NCI-H510A (cell line): ENCODE measurements at places on chromosomes 13 and 19.

DNA sequence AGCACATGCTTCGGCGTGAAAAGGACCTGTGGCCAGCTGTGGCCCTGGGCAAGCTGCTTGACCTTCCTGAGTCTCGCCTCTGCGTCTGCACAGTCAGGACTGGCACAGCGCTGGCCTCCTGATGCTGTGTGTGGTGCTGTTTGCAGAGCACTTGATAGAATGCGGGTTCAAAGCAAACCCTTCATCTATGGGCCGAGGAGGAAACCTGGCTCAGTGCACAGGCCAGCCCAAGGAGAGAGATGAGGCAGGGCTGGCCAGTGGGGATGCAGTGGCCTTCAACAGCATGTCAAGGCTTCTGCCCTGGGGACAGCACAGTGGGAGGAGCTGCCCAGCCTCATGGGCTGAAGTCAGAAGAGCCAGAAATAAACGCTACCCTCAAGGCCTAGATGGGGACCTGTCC is 21.3 kb upstream of the VSTM2B start:
- no peak for DNase-seq

GRCh38 chr19:47020992-47021496 is 1.4 kb downstream of the NPAS1 start:
- no peak for DNase-seq

DNA sequence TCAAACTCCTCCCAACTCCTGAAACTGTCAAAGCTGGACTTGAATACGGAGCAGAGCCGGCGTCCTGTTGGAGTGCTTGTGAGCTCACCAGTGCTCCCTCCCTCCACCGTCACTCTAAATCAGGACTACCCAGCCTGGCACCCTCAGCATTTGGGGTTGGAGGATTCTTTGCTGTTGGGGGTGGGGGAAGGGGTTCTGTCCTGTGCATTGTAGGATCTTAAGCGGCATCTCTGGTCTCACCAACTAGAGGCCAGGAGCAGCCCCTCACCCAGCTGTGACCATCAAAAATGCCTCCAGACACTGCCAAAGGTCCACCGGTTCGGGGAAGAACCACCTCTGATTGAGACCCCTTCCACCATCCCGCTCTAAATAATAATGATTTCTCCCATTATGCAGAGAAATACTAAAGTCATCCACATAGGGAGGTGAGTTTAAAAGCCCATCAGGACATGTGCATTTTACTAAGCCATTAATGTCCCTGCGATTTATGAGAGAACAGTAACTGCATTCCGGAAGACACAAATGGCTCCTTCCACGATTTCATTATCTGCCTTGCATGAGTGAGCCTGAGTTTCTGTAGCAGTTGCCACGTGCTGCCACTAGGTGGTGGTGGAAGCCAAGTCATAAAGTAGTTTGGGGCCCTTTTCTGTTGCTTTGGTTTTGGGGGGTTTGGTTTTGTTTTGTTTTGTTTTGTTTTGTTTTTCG is 16.1 kb upstream of the USP29 start:
- no peak for DNase-seq

DNA sequence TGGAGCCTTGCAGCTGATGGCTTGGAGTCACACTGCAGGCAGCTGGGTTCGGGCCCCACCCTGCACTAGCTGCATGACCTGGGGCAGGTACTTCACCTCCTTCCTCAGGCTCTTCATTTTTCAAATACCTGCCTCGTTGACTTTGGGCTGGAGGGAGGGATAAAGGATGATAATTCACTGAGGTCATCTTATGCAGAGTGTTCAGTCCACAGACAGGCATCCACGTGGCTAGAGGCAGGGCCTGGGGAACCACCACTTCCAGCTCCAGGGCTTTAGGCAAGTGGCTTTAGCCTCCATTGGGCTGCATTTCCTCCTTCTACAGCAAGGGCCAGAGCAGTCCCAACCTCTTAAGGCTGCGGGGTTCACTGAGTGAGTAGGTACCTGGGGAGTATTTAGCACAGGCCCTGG is 84.8 kb downstream of the SIPA1L3 start:
- DNase-seq = no peak

GRCh38 chr19:31071136-31071855 is 277.9 kb downstream of the TSHZ3 start:
- no peak for DNase-seq

GRCh38 chr13:34030782-34031181 is 212.8 kb downstream of the RFC3 start:
- DNase-seq = no peak

GRCh38 chr13:78121459-78122348 is 203.1 kb upstream of the EDNRB start:
- no peak for DNase-seq

- DNase-seq = no peak
These were observed 409.0 kb downstream of the GPC6 start for GRCh38 chr13:93635616-93636032.

DNA sequence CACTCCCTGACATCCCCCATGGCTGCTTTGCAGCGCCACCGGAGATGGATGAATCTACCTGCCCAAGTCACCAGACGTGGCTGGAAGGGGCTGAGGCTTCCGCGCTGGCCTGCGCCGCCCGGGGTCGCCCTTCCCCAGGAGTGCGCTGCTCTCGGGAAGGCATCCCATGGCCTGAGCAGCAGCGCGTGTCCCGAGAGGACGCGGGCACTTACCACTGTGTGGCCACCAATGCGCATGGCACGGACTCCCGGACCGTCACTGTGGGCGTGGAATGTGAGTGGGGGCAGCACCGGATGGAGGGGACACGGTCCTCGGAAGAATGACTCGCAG is 4.6 kb downstream of the ICAM5 start:
- DNase-seq = no peak

GRCh38 chr19:54069470-54069869 is 5.8 kb upstream of the VSTM1 start:
- DNase-seq = no peak

DNA sequence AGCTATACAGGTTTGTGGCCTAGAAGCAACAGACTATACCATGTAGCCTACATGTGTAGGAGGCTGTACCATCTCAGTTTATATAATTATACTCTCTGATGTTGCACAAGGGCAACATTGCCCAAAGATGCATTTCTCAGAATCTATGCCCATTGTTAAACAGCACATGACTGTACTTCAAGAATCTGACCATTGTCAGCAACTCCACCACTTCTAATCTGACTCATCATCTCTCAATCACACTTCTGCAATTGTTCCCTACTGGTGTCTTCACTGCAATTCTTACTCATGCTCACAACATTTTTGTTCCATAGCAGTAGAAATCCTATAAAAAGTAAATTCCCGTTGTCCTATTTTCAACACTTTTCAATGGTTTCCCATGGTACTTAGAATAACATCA is 63.9 kb upstream of the ATXN8OS start:
- DNase-seq = no peak

DNA sequence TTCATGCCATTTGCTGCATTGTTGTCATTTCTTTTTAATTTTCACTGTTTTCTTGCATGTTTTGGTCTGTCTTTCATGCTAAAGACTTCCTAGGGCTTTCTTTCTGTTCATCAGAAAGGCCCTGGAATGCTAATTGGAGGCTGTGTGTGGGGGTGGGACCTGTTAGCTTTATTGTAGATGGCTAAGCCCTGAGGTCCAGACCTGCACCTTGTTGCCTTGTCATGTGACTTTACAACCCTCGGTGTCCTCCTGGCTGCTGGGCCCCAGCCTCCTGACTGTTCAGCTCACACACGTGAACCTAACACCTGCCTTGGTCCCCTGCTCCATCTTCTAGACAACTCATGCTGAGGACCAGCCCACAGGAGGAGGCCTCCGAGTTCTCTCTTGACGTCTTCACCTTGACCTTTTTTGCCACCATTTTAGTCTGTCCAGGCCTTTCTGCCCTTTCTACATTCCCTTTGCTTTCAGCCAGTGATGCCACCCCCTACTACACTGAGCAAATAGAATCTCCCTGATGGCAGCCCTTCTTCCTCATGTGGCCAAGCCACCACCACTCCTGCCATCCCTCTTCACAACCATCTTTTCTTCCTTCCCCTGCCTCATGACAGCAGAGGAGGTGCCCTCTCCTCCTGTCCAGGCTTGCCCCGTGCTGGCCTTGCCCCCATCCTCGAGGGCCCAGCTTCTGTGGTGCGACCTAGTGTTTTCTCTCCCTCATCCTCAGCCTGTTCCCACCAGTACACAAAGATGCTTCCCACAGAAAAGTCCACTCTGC is 41.4 kb upstream of the GPI start:
- DNase-seq = no peak

- DNase-seq = no peak
These were observed 158.1 kb downstream of the ZIC5 start for GRCh38 chr13:99813336-99814095.

DNA sequence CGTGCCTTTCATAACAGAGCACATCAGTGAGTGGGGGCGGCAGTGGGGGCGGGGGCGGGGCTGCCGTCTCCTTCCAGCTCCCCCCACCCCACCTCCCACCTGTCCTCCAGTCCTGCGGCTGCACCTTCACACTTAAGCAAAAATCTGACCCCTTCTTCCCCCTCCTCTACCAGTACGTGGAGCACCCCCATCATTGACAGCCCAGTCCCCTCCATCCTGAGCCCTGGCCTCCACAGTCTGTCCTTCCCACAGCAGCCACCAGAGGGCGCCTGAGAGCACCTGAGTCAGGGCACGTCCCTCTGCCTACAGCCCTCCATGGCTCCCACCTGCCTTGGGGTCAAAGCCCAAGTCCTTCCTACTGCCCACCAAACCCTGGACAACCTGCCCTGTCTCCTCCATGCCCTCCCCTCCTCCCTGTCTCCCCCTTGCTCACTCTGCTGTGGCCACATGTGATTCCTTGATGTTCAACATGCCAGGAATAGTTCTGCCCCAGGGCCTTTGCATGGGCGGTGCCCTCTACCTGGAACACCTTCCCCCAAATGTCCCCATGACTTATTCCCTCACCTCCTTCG is 4.0 kb downstream of the EBI3 start:
- no peak for DNase-seq

DNA sequence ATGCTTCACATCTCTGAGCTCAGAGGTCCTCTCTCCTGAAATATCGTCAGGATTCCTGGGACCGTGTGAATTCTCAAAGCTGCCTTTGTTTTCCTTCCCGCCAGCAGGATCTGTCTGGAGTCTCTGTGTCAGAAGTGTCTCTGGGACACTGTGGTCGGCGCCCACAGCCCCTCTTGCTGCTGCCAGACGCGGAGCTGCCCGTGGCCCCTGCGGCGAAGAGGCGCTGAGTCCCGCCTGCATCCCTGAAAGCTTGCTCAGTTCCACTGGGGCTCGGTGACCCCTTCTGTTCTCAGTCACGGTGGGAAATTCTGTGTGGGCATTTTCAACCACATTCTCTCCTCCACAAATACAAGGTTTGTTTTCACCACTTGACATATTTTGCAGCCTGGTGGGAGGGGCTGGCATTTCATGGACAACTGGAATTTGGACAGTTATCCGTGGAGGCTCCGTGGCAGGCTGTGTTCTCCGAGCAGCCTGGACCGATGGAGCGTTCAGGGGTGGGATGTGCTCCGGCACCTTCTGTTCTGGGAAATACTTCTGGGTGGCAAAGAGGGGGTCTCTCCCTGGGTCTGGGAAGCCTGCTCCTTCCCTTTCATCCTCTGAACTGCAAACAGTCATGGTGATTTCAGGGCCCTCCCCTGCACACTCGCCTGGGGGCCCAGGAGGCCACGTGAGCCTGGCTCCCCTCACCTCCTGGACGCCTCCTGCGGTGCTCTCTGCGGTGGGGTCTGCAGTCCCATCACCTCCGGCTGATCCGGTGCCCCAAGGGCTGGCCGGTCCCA is 42.6 kb upstream of the GRTP1 start:
- DNase-seq = no peak

DNA sequence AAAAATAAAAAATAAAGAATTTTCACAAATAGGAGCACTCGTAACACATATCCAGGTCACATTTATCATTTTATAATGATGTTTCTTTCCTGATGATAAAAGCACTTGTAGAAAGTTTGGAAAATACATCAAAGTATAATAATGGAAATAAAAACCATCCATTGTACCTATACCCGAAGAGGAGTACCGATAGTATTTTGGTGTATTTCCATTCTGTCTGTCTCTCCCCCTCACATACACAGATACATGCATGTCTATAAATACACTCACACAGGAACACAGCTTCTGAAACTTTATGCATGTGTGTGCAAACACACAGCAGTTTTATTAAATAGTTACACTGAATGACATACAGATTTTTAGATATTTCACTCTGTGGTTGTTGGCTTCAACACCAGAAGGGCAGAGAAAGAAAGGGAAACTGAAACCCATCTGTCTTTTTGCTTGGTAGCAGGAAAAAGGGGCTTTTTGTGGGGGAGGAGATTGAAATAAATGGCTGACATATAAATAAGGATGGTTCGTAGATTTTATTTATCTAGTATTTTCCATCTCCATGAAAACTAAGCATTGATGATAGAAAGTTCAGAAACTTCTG is 114.8 kb downstream of the LRCH1 start:
- no peak for DNase-seq

- no peak for DNase-seq
These were observed 142.1 kb upstream of the VSTM2B start for GRCh38 chr19:29383696-29384095.

- DNase-seq = no peak
These were observed 19.8 kb upstream of the FXYD3 start for GRCh38 chr19:35095667-35096368.

GRCh38 chr19:14366529-14366928 is 14.7 kb upstream of the ADGRE5 start:
- peak; percentile 46 for DNase-seq

DNA sequence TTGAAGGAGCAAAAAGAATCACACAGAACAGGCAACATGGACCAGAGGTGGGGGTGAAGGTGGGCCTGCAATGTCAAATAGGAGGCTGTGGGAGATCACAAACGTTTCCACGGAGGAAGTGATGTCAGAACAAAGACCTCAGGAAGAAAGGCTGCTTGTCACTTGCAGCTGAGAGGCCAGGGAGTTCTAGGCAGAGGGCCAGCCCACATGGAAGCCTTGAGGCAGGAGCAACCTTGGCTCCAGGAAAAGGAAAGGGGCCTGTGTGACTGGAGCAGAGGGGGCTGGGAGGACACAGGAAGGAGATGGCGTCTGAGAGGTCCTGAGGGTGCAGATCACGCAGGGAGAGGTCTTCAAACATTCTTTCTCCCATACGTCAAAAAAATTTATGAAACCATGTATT is 16.3 kb downstream of the ZNF160 start:
- DNase-seq = no peak

- no peak for DNase-seq
These were observed 15.8 kb downstream of the GPR180 start for GRCh38 chr13:94617389-94618000.

- no peak for DNase-seq
These were observed 153.4 kb upstream of the TSHZ3 start for GRCh38 chr19:31502536-31503170.

- no peak for DNase-seq
These were observed 172.3 kb upstream of the KLF12 start for GRCh38 chr13:74306496-74306895.

DNA sequence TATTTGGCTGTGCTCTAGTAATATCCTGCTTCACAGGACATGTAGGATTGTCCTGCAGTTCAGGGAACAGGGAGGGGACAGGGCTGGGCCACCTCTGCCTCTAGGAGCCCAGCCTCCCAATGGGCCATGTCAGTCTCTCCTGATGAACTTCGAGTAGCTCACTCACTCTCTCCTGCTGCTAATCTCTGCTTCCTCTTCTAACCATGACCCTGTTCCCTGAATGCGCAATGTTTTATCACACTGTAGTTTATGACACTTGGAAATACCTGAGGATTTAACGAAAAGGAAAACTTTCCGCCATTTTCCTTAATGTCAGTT is 9.2 kb downstream of the PARP4 start:
- no peak for DNase-seq
